ENCODE measurements at places on chromosomes 12 and 14.

DNA sequence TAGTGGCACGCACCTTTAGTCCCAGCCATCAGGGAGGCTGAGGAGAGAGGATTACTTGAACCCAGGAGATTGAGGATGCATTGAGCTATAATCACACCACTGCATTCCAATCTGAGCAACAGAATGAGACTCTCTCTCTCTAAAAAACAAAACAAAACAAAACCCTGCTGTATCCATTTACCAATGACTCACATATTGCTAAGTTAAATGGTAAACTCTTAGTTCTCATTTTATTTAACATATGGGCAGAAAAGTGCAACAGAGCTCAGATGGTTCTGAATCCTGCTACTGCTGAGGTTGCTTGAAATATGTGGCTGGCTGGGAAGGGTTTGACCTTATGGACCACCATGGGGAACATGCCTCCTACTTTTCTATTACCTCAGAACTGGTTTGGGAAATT, 33.7 kb upstream of the CCNT1 start:
- H3K27ac ChIP-seq, result no peak overlapping the region
- DNase-seq, result no peak
- H3K4me3 ChIP-seq, result no peak overlapping the region
- H3K27me3 ChIP-seq, result no peaks in the 10 kb centered on the region

GRCh38 chr12:97267594-97268202, 194.9 kb upstream of the RMST start:
- H3K4me3 ChIP-seq, result no peak overlapping the region
- DNase-seq, result no peak
- no peaks in the 10 kb centered on the region for H3K27me3 ChIP-seq

DNA sequence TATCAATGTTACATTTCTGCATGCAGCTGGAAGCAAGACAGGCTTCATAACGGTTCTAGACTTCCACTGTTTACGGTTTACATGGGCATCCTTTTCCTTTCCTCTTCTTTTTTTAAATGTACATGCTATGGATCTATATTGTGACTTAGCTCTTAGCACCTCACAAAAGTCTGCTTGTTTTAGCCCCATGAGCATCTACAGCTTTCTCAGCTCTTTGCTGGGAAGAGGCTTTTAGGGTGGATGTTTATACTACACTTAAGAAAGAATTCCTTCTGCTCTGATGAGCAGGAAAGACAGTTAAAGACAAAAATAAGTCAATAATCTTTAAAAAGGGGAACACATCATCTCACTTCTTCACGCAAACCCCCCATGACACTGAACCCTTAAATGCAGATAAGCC, 51.4 kb downstream of the KICS2 start:
- no peak overlapping the region for H3K27ac ChIP-seq
- H3K36me3 ChIP-seq, result no peaks in the 10 kb centered on the region
- H3K4me3 ChIP-seq, result no peak overlapping the region

DNA sequence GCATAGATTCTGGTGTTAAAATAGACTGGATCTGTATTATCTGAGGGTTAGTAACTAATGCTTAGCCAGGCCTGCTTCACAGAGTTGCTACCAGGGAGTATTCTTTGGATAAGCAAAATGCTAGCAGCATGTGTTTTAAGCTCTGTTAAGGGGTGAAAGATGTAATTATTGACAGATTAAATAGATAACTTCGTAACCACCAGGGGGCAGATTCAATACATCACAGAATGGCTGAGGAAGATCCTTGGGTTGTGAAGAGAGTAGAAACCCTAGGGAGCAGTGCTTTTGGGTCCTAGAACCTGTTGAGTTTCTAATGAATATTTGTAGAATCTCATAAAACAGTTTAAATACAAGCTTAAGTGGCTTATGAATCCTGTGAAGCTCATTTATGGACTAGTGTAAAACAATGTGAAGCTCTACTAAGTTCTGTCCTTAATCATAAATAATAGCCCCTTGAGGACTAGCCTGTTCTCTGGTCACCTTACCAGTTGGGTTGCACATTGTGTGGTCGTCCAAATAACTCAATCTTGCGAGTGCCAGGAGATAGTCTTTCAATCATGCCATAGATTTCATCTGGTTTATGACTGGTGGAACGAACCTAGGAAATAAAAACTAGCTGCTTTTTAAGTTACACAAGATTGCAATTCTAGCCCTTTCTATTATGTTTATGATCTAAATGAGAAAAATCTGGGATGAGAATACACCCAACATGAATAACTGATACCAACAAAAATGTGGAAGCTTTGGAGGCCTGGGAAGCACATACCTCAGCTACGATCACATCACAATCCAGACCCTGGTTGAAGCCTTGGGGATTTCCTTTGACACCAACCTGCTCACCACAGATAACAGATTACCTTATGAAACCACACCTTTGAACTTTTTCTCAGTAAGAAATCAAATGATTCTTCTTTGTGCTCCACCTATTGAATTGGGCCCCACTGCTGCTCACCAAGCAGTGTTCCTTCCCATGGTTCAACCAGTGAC, 12.3 kb downstream of the METTL3 start:
- no peaks in the 10 kb centered on the region for H3K27me3 ChIP-seq
- DNase-seq, result no peak
- peaks cover 2% of the 10 kb centered on the region for H3K36me3 ChIP-seq

DNA sequence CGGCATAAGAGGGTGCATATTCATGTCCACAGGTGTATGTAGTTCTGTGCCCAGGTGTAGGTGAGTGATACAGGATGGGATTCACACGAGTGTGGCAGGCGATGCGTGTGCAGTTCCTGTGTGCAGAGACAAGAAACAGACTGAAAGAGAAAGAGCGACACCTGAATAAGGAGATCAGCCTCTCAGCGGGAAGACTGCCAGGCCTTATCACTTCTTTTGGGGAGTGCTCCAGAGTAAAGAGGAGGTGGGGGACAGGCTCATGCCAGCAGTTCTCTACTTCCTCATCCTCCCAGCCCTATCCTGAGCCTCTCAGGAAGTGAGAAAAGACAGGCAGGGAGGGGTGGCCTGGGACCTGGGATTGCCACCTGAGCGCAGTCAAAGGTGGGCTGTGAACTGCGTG, 2.8 kb downstream of the PSMB11 start:
- H3K36me3 ChIP-seq, result no peaks in the 10 kb centered on the region
- no peaks in the 10 kb centered on the region for H3K27me3 ChIP-seq
- H3K4me1 ChIP-seq, result no peaks in the 10 kb centered on the region
- H3K27ac ChIP-seq, result no peak overlapping the region
- DNase-seq, result no peak

GRCh38 chr12:68169213-68169889, 9.8 kb upstream of the IFNG start:
- no peaks in the 10 kb centered on the region for H3K4me1 ChIP-seq
- no peak for DNase-seq
- no peaks in the 10 kb centered on the region for H3K36me3 ChIP-seq
- no peak overlapping the region for H3K4me3 ChIP-seq
- H3K27ac ChIP-seq, result no peak overlapping the region

- peaks cover 9% of the 10 kb centered on the region for H3K4me1 ChIP-seq
- DNase-seq, result no peak
Observed at GRCh38 chr12:58529897-58530741, 390.2 kb downstream of the LRIG3 start.

Data from tibial nerve (tissue), 4 donors.